ENCODE measurements at places on chromosomes 2 and 18. TPM values are rescaled to one million over a fixed set of nuclear protein-coding genes. Genes with fewer than 3 reads are reported as not detected.

DNA sequence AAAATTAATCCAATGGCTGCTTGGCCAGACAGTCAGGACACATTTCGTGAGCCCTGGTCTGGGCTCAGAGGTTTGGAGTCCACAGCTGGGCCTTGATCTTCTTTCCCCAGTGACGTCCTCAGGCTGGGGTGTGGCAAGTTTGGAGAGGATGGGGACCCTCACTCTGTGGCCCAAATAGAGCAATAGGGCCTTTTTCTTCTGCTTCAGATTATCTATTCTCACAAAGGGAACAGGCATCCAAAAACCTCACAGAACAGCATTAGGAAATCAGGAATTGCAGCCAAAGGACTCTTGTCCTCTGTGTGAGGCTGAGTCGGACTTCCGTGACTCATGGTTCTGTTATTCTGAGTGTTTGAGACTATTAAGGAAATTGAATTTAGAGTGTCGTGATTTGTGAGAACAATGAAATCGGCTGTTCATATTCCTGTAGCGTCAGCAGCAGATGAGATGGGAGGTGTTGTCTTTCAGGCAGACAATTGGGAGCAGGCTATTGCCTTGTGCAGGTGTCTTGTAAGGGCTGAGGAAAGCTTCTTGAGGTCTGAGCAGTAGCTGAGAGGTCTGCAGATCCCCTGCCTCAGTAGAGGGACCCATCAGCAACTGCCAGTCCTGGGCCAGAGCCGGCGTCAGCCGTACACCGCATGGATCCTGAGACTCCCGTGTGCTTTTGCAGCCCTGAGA lies 113.8 kb downstream of the SH3RF3 start:
- DNase-seq, result no peak

- no peak for DNase-seq
Observed at GRCh38 chr2:135638825-135639224, 102.8 kb upstream of the UBXN4 start.

DNA sequence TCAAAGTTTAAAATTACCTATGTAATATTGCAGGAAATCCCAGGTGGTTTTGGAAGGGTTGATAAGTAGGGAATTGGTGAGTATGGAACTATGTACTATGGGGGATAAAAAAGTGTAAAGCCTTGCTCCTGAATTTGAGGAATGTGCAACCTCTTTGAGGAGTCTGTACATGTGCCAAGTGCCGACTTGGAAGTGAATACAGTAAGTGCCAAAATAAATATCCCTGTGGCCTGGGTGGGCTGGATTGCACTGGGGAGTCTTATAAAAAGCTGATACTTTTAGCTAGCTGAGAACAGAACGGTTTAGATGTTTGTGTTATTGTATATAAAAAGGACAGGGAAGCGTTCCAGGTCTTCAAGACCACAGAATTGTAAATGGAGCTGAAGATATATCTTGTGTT lies 317.1 kb upstream of the LRRTM1 start:
- DNase-seq, result no peak

- DNase-seq, result no peak
Observed at GRCh38 chr2:166373951-166374350, 1.8 kb downstream of the SCN9A start.

GRCh38 chr2:112995346-112995920 lies 9.8 kb upstream of the IL36A start:
- DNase-seq, result peak; percentile 49

HOXD8 gene
- not detected for total RNA-seq

ORC2 gene
- total RNA-seq, result 52.0 TPM

PARD6G gene
- 1.0 TPM for total RNA-seq

PUS10 gene
- 10.6 TPM for total RNA-seq

OST4 gene
- 302 TPM for total RNA-seq

All from activated naive CD8-positive, alpha-beta T cell treated with anti-CD3 and anti-CD28 coated beads, Interleukin-2, amount 10 ng/mL, durations not matched to agents 7 days and 5 days (primary cell).